ENCODE measurements at places on chromosomes 12 and 14.

- peak; percentile 53 for DNase-seq
Observed at GRCh38 chr12:59164991-59165718, 244.9 kb upstream of the LRIG3 start.

DNA sequence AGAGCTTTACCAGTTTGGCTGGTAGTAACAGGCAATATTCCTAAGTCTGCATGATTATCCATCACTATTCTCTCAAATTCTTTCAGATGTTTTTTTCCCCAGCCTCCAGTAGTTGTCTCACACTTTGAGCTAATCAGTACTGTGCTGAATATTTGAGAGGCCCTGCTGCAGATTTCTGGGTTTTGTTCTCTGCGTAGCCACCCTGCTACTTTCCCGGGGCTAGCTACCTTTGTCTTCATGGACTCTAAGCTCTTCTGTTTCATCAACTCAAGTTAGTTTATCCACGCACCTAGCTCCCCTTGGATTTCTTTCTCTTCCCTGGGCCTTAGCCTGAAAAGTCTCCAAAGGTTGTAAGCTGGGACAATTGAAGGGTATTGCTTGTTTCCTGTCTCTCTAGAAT is 73.0 kb downstream of the FUT8 start:
- no peak for DNase-seq

- DNase-seq, result no peak
Observed at GRCh38 chr14:91585856-91586255, 75.7 kb upstream of the PPP4R3A start.

DNA sequence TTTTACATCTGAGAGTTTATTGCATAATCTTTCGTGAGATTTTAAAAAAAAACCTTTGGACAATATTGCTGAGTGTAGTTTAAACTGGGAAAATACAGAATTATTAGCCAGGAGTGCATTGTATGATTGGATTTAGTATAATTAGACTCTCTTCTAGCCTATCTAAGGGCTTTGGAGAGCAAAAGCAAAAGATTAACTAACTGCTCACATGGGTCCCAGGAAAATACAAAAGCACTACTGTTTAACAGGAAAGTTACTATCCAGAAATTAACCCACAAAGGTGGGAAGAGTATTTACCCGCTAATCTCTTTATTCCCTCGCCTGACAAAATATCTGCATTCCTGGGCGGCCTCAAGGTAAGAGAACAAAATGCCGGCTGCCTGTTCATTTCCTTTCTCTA is 309.5 kb downstream of the ATXN7L3B start:
- DNase-seq, result no peak

DNA sequence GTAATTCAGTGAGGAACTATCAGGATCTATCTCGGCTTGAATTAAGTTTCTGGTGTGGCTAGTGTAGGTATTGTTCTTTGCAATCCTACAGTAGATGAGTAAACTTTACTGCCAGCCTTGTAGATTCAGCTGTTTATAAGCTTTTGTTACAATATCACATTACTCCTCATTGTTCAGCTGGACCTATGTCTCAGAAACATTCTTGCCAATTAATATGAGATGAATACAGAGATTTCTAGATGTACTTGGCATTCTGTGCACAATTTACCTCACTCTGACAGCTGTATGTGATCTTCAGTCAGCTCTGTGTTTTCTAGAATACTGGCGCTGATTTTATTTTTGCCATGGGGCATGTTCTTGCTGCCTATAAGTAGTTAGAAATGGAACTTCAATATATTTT is 55.7 kb downstream of the METTL25 start:
- no peak for DNase-seq

DNA sequence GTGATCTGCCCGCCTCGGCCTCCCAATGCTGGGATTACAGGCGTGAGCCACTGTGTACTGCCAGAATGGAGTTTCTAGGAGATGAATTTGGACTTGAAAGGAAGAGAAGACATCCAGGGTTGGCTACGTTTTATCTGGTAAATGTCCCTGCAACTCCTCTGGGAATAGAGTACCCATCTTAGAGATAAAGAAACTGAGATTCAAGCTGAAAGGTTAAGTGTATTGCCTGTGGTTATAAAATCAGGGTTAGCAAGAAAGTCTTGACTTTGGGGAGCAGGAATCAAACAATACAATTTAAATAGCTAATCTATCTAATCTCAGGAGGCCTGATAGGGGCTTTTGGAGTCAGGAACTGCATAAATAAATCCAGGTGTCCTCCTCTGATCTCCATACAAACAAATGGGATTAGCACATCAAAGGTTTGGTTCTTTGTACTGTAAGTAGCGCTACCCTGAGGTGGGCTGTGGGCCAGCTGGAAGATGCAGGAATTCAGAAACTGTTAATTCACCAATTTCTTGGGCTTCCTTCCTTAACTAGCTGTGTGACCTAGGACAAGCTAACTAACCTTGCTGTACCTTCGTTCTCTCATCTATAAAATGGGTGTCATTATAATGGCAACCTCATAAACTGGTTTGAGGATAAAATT is 45.1 kb downstream of the TBX3 start:
- no peak for DNase-seq

- DNase-seq, result no peak
Observed at GRCh38 chr12:6899837-6900519, 4.6 kb upstream of the LRRC23 start.

GRCh38 chr14:105151838-105152793 is 16.5 kb downstream of the JAG2 start:
- no peak for DNase-seq

- no peak for DNase-seq
Observed at GRCh38 chr14:73237219-73237785, at the start of gene PAPLN. Gene PAPLN, plus strand, starts transcription at chr14:73237506. Its CDS starts 2,273 bp downstream, at chr14:73239779.

- no peak for DNase-seq
Observed at GRCh38 chr14:104009297-104009696, 67.0 kb upstream of the RD3L start.

DNA sequence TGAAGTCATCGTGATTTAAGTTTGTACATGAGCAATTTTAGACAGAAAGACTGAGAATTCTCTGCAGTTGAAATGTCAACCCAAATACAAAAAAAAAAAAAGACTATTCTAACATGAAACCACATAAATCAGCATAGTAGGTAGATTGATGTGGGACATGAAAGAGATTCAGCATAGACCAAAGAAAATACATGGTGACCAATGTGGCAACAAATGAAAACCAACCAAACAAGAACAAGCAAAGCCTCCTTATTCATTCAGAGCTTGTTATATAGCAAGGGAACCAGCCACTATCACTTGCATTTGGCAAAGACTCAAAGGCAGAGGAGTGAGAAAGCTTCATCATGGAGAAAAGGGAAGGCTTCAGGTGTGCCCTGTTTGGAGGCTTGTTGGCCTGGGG is 144.4 kb upstream of the TMPO start:
- no peak for DNase-seq

- no peak for DNase-seq
Observed at GRCh38 chr14:104735830-104736642, 12.0 kb downstream of the ADSS1 start.

- no peak for DNase-seq
Observed at GRCh38 chr14:60087668-60088067, 4.1 kb upstream of the PCNX4 start.

GRCh38 chr12:78096909-78097597 is 266.4 kb downstream of the NAV3 start:
- no peak for DNase-seq

- peak; percentile 17 for DNase-seq
Observed at GRCh38 chr12:27785882-27786570, 6.0 kb upstream of the MANSC4 start.

DNA sequence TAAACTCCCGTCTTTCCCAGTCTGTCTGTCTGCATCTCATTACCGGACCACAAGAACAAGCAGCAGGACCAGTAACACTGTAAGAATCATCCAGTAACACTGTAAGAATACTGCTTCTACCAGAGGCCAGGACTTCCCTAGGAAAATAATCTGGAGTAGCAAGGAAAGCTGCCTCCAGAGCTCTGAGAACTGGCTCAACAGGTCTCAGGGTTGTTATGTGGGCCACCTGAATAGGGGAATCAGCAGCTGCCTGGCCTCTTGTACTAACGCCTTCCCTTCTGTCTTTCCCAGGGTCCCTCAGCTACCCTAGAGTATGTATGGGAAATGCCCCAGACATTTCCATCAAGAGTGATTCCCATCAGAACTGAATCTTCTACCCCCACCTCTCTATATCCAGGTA is 954 bp upstream of the SLC39A2 start:
- DNase-seq, result no peak

DNA sequence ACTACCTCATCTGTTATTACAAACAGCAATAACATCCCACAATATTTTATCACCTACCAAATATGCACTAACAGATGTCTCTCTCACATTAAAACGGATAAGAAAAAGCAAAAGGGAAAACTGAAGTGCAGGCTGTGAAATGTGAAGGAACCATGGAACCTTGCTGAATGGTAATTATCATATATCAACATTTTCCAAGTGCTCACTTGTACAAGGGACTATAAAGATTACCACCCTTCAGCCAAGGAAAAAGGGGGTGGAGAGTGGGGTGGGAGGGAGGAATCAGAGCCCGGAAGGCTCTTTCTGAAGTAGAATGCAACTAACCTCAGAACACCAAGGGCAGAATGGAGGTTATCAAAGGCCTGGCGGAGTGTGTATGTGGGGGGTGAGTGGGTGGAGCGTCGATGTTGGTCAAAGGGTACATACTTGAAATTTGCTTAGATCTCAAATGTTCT is 1.2 kb downstream of the SNX6 start:
- DNase-seq, result no peak

DNA sequence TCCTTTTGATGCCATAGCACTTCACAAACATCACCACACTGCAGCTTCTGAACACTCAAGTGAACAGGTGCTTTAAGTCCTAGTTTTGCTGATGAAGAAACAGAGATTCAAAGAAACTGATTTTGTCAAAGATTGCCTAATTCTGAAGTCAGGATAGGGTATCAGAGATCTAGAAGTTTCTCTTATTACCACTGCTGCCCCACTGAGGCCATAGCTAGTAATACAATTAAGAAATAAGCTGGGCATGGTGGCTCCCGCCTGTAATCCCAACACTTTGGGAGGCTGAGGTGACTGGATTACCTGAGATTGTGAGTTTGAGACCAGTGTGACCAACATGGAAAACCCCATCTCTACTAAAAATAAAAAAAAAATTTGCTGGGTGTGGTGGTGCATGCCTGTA is 458.3 kb upstream of the SEL1L start:
- DNase-seq, result no peak

DNA sequence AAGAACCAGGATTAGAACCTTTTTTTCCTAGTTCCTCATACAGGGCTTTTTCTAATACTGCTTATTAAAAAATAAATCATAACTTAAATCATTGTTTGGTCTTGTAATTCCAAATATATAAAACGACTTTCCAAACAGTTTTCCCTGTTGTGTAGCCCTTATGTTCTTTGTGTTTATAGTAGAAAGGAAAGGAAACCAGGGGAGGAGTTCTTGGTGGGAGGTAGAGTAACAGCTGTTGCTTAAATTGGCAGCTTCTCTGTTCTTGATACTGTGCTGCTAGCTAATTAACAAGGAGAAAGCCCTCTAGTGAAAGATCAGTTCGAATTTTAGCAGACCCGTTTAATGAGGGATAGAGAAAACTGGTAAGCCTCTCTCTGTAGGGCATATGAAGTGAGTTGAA is 15.0 kb downstream of the SRP54 start:
- DNase-seq, result peak; percentile 24
